ENCODE measurements at places on chromosomes 11 and 22.

- H3K27me3 ChIP-seq, result peaks cover 4% of the 10 kb centered on the region
- no peak for DNase-seq
- H3K4me3 ChIP-seq, result no peak overlapping the region
These were observed 19.3 kb downstream of the UPB1 start for GRCh38 chr22:24514241-24515026.

GRCh38 chr11:11069841-11070835, 212.3 kb upstream of the ZBED5 start:
- H3K36me3 ChIP-seq, result no peaks in the 10 kb centered on the region
- no peak overlapping the region for H3K27ac ChIP-seq
- no peaks in the 10 kb centered on the region for H3K4me1 ChIP-seq
- no peaks in the 10 kb centered on the region for H3K27me3 ChIP-seq
- no peak for DNase-seq

DNA sequence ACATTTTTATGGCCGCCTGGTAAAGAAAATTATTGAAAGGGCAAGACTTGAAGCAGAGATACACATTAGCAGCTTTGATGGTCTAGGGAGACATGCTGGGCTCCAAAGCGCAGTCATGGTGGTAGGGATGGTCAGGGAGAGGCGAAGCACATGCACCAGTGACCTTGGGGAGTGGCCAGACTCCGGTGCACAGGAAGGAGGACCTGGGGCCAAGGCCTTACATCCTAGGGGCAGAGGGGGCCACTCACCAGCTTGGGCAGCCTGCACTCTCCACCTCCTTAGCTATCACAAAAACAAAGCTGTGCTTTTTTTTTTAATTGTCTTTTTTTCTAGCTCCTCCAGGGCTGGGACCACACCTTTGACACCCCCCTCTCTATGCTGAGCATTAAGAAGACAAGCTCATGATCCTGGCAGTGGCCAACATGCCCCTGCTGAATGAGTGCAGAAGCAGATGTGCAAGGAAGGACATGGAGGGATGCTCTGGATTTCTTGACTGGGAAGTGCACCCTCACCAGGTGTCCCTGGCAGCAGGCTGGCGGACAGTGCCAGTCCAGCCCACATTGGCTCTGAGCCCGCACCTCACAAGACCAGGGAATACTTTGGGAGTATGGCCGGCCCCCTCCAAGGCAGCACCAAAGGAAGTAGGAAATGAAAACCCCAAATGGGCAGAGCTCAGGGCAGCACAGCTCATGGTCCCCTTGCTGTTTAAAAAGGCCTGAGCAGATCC, 619.9 kb downstream of the TBC1D22A start:
- no peaks in the 10 kb centered on the region for H3K4me1 ChIP-seq
- no peak for DNase-seq
- H3K36me3 ChIP-seq, result no peaks in the 10 kb centered on the region
- H3K4me3 ChIP-seq, result no peak overlapping the region
- no peak overlapping the region for H3K27ac ChIP-seq

DNA sequence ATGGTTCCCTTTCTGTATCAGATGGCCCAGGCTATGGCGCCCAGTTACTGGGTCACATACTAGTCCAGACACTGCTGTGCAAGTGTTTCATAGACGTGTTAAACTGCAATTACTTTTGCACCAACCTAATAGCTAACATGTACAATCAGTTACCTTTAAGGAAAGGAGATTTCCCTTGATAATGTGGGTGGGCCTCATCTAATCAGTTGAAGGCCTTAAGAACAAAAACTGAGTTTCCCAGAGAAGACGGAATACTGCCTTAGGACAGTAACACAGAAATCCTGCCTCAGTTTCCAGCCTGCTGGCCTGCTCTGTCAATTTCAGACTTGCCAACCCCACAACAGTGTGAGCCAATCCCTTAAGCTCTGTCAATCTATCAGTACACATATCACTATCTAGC, 229.9 kb upstream of the SYN3 start:
- no peaks in the 10 kb centered on the region for H3K27me3 ChIP-seq
- no peak overlapping the region for H3K27ac ChIP-seq
- no peak overlapping the region for H3K4me3 ChIP-seq
- no peaks in the 10 kb centered on the region for H3K4me1 ChIP-seq
- no peak for DNase-seq
- no peaks in the 10 kb centered on the region for H3K36me3 ChIP-seq

DNA sequence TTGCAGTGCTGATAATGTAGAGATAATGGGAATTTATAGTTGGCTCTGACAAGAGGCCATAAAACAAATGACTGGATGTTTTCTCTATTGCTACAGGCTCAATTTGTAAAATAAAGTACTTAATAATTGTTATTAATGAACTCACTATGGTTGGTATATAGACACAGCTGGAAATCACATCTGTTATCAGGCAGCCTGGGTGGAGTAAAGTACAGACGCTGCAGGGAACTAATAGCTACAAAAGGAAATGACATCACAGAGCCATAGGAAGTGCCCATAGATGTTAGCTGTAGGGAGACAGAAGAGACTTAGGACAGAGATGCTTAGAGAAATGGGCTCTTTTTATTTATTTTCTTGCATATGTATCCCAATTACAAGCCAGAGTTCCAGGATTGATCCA, 81.0 kb upstream of the SNX19 start:
- no peak overlapping the region for H3K4me3 ChIP-seq
- no peaks in the 10 kb centered on the region for H3K36me3 ChIP-seq
- H3K4me1 ChIP-seq, result no peaks in the 10 kb centered on the region

- no peaks in the 10 kb centered on the region for H3K36me3 ChIP-seq
- H3K4me1 ChIP-seq, result peaks cover 11% of the 10 kb centered on the region
- no peaks in the 10 kb centered on the region for H3K27me3 ChIP-seq
- H3K27ac ChIP-seq, result no peak overlapping the region
These were observed 43.4 kb upstream of the MICAL2 start for GRCh38 chr11:12066799-12067508.

GRCh38 chr11:65260756-65261590, 789 bp upstream of the POLA2 start:
- H3K4me1 ChIP-seq, result peaks cover 31% of the 10 kb centered on the region
- peak overlapping the region; percentile 83 for H3K27ac ChIP-seq
- no peaks in the 10 kb centered on the region for H3K36me3 ChIP-seq
- DNase-seq, result no peak
- H3K27me3 ChIP-seq, result no peaks in the 10 kb centered on the region

- no peaks in the 10 kb centered on the region for H3K4me1 ChIP-seq
- no peak for DNase-seq
- H3K4me3 ChIP-seq, result no peak overlapping the region
- no peaks in the 10 kb centered on the region for H3K27me3 ChIP-seq
- H3K36me3 ChIP-seq, result no peaks in the 10 kb centered on the region
These were observed 423.4 kb downstream of the GUCY1A2 start for GRCh38 chr11:106594751-106595351.

DNA sequence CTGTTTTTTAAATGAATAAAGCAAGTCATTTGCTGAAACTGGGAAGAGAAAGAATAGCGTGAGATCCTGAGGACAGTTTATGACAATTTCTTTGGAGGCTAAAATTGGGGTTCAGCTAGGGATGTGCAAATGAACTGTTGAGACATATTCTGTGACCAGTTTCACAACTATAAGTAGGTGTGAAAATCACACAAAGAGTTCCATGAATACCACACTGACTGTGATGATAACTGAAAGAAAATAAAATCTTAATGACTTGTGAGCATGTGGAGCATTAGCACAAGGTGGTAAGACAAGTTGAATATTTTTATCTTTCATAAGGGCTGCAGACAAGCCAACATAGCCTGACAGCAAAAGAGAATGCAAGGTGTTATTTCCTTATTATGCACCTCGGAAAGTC, 61.1 kb upstream of the PDGFD start:
- H3K27ac ChIP-seq, result no peak overlapping the region
- H3K36me3 ChIP-seq, result no peaks in the 10 kb centered on the region
- DNase-seq, result no peak
- H3K4me3 ChIP-seq, result no peak overlapping the region

DNA sequence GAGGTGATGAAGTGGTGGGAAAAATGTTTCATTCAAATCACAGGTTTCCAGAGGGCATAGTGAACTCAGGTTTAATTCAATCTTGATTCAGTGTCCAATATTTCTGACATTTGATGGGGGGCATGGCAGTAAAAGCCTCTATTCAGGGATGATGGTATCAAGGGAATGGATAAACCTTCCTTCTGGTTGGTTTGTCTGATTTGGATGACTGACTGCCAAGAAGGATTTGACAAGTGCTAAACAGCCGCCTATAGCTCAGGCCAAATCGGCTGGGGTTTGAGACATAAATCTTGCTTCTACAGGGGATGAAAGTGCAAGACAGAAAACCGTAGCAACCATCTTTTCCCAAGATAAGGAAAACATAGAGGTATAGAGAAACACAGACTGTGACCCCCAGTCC, 121.8 kb upstream of the C11orf87 start:
- no peak overlapping the region for H3K27ac ChIP-seq
- H3K27me3 ChIP-seq, result no peaks in the 10 kb centered on the region
- DNase-seq, result no peak
- no peaks in the 10 kb centered on the region for H3K4me1 ChIP-seq
- no peaks in the 10 kb centered on the region for H3K36me3 ChIP-seq
